ENCODE measurements at places on chromosomes 4 and X. TPM values are rescaled to one million over a fixed set of nuclear protein-coding genes. Genes with fewer than 3 reads are reported as not detected.

TIGD4 gene
- 0.40 TPM for total RNA-seq

TMEM271 gene
- total RNA-seq, result not detected

GPR78 gene
- not detected for total RNA-seq

UGT2B17 gene
- not detected for total RNA-seq

NPY5R gene
- total RNA-seq, result not detected

GLA gene
- 40.2 TPM for total RNA-seq

EVC2 gene
- total RNA-seq, result 1.4 TPM

TNMD gene
- total RNA-seq, result not detected
